ENCODE measurements at places on chromosomes 7 and 10.

DNA sequence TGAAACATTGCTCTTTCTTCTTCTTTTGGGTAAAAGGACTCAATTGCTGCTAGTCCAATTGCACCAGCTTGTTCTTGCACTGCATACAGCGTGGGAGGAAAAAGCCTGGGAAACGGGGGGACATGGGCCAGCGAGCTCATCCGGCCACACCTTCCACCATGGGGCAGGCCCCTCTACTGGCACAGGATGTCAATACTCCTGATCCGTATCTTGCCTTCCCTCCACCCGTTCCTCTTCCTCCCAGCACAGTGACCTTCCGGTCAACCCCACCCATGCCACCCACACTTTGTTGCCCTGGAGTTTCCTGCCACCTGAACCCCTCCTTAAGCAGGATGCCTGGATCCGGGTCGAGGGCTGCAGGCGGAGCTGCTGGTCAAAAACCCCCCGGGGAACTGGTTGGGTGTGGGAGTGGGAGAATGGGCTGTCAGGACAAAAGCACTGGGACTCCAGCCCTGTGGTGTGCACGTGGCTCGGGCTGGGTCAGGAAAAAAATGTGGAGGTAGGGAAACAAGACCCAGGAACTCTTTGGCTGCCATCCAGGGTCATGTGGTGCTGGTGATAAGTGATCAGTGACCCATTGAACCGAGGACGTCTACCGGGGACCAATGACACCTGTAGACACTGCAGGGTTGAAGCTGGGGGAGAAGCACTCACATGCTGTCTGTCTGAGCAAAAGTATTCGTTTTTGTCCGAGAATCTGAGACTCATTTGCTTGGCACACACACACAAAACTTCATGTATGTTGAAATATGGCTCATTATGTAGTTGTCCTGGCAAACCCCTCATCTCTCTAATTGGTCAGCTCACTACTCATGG, 8.1 kb downstream of the IL2RA start:
- peaks cover 6% of the 10 kb centered on the region for H3K4me1 ChIP-seq
- peak overlapping the region; percentile 51 for H3K27ac ChIP-seq
- no peak for DNase-seq
- no peaks in the 10 kb centered on the region for H3K36me3 ChIP-seq

- H3K36me3 ChIP-seq: no peaks in the 10 kb centered on the region
- H3K4me1 ChIP-seq: no peaks in the 10 kb centered on the region
- H3K27me3 ChIP-seq: peaks cover 27% of the 10 kb centered on the region
- DNase-seq: no peak
- H3K27ac ChIP-seq: no peak overlapping the region
Measured at GRCh38 chr10:42875798-42876341, 93.3 kb downstream of the BMS1 start.

GRCh38 chr10:44377651-44378310, 7.1 kb downstream of the CXCL12 start:
- no peak overlapping the region for H3K4me3 ChIP-seq
- H3K27me3 ChIP-seq: no peaks in the 10 kb centered on the region
- no peak for DNase-seq
- H3K4me1 ChIP-seq: no peaks in the 10 kb centered on the region

GRCh38 chr7:48388911-48389310, 217.7 kb downstream of the ABCA13 start:
- H3K27me3 ChIP-seq: no peaks in the 10 kb centered on the region
- H3K36me3 ChIP-seq: no peaks in the 10 kb centered on the region
- H3K4me1 ChIP-seq: no peaks in the 10 kb centered on the region
- H3K4me3 ChIP-seq: no peak overlapping the region

DNA sequence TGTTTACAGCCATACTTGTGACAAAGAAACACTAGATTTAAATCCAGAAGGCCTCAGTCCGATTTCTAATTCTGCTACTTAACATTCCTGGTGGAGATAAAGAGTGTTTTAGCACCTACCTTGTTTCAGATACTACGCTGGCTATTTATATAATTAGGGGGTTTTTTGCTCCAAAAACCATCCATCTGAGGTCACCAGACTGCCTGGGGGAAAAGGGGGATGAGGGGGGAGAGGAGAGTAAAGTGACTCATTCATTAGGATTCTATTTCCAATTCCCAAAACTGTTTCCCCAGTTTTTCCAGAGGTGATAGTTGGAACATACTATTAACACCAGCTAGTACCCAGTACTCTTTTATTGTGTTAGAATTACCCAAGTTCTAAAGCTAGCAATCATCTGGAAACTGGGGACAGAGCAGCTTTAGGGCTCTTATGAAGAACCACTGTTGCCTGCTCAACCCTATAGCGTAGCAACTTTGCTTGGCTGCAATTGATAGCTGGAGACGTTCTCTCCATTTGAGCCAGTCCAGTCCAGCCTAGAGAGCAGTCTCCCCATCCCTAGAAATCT, 6.6 kb downstream of the GCC1 start:
- peak overlapping the region; percentile 16 for H3K27ac ChIP-seq
- no peaks in the 10 kb centered on the region for H3K27me3 ChIP-seq
- no peaks in the 10 kb centered on the region for H3K4me1 ChIP-seq
- DNase-seq: no peak

DNA sequence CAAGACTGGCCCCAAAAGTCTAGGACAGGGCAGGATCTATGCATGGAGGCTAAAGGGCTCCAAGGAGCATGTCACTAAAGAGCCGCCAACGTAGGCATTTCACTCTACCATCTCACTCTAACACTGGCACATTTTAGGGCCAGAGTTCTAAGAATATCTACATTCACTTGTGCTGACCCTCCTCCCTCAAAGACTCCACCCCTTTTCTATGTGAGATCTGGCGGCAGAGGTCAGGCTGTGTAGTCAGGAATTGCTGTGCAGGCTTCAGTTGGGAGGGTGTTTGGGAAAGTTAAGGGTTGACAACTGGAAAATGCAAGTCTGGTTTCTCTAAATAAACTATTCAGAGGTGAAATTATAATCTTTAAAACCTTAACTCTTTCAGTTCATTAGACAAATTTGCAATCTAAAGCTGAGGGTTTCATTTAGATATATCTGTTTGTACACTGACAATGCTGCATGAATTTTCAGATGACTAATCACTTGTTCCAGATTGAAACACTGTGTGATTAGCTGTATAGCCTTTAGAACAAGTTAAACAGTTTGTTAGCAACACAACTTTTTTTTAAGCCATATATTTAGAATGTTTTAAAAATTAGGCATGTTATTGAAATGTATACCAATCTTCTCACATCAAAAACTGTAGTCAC, 18.2 kb downstream of the LMOD2 start:
- DNase-seq: no peak
- H3K4me1 ChIP-seq: no peaks in the 10 kb centered on the region
- H3K27me3 ChIP-seq: no peaks in the 10 kb centered on the region

GRCh38 chr7:142375710-142376313, 118.0 kb upstream of the PRSS58 start:
- H3K27me3 ChIP-seq: no peaks in the 10 kb centered on the region
- no peak for DNase-seq
- no peaks in the 10 kb centered on the region for H3K36me3 ChIP-seq
- H3K4me3 ChIP-seq: no peak overlapping the region
- H3K27ac ChIP-seq: no peak overlapping the region

DNA sequence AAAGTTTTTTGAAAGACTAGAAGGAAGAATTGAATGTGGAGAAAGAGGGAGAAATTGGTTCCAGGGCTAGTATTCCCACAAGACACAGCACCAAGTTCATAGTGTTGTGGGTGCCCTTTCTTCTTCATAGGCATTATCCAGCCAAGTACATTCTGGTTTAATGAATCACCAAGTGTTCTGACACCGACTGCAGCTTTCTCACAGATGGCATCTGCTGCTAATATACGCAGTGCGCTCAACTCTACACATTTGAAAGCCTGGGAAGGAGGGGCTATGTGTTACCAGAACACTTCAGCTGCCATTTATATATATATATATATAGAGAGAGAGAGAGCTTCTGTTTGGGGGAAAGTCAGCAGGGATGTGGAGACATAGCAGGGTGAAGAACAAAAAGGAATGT, 1168.4 kb downstream of the GATA3 start:
- H3K4me1 ChIP-seq: no peaks in the 10 kb centered on the region
- no peak overlapping the region for H3K27ac ChIP-seq

DNA sequence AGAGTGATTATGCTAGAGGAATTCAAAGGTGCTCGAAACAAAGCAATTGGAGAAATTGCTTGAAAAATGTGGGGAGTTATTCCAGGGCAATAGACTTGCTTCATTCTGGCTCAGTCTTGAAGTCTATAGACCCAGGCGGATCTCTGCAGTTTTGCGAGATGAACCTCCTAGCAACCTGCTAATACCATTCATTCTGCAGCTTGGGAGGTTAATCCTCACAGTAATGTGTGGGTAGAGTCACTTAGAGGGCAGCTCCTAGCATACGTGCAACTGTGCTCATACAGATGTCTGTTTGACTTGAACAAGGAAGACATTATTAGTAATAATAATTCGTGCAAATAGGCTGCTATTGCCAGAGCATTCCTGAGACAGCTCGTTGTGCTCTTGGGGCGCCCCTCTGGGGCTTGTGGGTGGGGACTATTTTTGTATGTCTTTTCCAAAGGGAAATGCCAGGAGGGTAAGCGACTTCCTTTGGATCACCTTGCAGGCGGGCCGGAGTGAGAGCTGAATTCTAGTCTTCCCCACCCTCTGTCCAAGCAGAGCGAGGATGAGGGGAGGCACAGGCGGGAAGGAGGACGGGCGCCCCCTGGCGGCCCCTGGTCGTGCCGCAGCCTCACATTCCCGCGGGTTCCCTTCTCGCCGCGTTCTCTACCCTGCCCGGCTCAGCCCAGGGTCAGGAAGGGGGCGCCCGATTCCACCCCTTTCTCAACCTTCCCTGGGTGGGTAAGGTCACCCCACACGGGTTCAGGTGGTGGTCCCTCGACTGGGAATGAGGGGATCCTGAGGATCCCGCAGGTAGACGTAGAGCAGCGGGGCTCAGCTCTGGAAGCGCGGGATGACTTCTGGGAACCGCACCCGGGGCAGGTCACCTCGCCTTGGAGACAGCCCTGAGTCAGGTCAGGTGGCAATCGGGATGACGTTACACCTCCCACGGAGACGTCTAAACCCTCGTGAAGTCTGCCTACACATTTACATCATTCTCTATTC, 241.5 kb downstream of the PHTF2 start:
- DNase-seq: no peak
- no peaks in the 10 kb centered on the region for H3K36me3 ChIP-seq
- H3K27me3 ChIP-seq: no peaks in the 10 kb centered on the region
- no peak overlapping the region for H3K4me3 ChIP-seq
- no peak overlapping the region for H3K27ac ChIP-seq

GRCh38 chr10:15209827-15210509, 41.5 kb upstream of the NMT2 start:
- peak; percentile 70 for DNase-seq
- no peaks in the 10 kb centered on the region for H3K4me1 ChIP-seq
- H3K4me3 ChIP-seq: no peak overlapping the region
- no peaks in the 10 kb centered on the region for H3K27me3 ChIP-seq
- no peak overlapping the region for H3K27ac ChIP-seq
- H3K36me3 ChIP-seq: no peaks in the 10 kb centered on the region

GRCh38 chr7:7761340-7761973, 43.0 kb upstream of the RPA3 start:
- no peak overlapping the region for H3K27ac ChIP-seq
- H3K4me3 ChIP-seq: peak overlapping the region; percentile 32
- no peaks in the 10 kb centered on the region for H3K27me3 ChIP-seq
- peaks cover 4% of the 10 kb centered on the region for H3K4me1 ChIP-seq

- H3K4me3 ChIP-seq: no peak overlapping the region
- no peaks in the 10 kb centered on the region for H3K36me3 ChIP-seq
- DNase-seq: no peak
- peak overlapping the region; percentile 94 for H3K27ac ChIP-seq
Measured at GRCh38 chr10:75410132-75411005, 8.8 kb upstream of the ZNF503 start.

GRCh38 chr7:83842894-83843293, 194.0 kb upstream of the SEMA3E start:
- H3K36me3 ChIP-seq: no peaks in the 10 kb centered on the region
- no peak overlapping the region for H3K4me3 ChIP-seq
- no peak overlapping the region for H3K27ac ChIP-seq
- DNase-seq: no peak

DNA sequence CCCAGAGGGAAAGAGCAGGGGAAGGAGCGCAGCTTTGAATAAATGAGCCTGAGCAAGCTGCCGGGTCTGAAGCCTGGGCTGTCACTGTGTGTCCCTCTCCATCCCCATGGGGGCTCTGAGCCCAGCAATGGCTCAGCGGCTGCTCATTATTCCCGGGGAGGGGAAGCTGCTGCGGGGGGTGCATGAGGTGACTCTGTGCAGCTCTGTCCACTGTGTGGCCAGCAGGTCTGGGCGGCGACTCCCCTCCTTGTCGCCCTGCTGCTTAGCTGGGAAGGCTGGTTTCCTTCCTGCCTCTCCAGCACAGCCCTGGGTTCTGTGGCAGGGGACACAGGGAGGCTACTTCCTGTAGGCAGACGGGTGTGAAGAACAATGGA, 234.2 kb downstream of the PRPF18 start:
- no peak overlapping the region for H3K27ac ChIP-seq
- no peaks in the 10 kb centered on the region for H3K36me3 ChIP-seq
- H3K4me1 ChIP-seq: no peaks in the 10 kb centered on the region

DNA sequence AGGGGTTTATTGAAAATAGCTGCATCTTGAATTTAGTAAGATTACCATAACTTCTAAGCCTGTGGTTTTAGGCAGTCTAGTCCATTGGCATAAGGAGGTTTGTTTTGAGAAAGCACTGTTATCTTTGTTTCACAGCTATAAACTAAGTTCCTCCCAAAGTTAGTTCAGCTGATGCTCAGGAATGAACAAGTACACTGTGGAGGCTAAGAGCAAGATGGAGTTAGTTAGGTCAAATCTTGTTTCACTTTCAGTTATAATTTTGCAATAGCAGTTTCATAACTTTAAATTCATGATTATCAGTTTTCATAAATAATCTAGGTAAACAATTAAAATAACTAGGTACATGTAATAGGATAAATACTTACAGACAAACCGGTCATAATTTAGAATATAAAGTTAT, 15.4 kb downstream of the SEC61G start:
- H3K27me3 ChIP-seq: no peaks in the 10 kb centered on the region
- H3K4me3 ChIP-seq: no peak overlapping the region
- H3K27ac ChIP-seq: no peak overlapping the region
- H3K4me1 ChIP-seq: no peaks in the 10 kb centered on the region
- H3K36me3 ChIP-seq: no peaks in the 10 kb centered on the region

DNA sequence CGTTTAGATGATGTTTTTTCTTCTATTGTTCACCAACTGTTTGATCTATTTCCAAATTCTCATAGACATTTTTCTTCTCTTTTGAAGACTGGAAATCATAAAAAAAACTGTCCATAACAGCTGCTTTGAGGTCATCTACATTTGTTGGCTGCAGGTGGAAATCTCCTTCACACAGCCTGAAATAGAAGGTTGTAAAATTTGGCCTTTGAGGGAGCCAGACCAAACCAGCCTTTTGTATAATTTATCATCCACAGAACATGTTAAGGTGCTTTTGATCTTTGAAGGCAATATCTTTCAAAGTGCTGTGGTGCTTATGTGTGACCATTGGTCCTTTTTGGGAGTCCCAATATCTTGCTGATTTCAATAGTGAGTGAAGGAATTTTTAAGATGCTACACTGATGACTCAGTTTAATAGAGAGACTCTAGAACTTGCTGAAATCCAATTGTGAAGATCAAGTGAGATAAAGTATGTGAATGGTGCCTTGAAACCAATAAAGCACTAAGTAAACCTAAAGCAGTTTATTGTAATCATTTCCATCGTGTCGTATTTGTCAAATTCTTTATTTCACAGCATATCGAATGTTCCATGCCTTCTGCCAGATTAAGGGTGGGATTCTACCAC, 5.4 kb downstream of the FERD3L start:
- no peak overlapping the region for H3K4me3 ChIP-seq
- no peak for DNase-seq
- no peaks in the 10 kb centered on the region for H3K36me3 ChIP-seq
- peaks cover 22% of the 10 kb centered on the region for H3K27me3 ChIP-seq

- no peaks in the 10 kb centered on the region for H3K4me1 ChIP-seq
- DNase-seq: no peak
- no peak overlapping the region for H3K4me3 ChIP-seq
- H3K27me3 ChIP-seq: no peaks in the 10 kb centered on the region
- H3K36me3 ChIP-seq: no peaks in the 10 kb centered on the region
Measured at GRCh38 chr7:29207162-29207801, 12.7 kb downstream of the CHN2 start.
